ENCODE measurements at places on chromosomes 1 and 21.

DNA sequence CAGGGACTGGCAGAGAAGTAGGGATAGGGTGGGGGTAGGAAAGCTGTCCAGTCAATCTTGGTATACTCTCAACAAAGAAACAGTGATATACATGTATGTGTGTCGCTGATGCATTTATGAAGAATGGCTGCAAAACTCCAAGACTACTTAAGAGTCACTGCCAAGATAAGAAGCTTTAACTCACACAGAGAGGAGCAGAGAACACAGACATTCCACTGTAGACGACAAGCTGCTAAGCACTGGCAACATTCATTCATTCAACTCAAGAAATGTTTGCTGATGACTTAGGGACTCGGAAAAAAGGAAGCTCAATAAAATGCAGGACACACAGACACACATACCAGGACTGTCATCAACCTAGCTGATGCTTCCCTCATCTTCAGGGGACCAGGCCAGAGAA, 5.5 kb downstream of the CTNNBIP1 start:
- no peak for DNase-seq

DNA sequence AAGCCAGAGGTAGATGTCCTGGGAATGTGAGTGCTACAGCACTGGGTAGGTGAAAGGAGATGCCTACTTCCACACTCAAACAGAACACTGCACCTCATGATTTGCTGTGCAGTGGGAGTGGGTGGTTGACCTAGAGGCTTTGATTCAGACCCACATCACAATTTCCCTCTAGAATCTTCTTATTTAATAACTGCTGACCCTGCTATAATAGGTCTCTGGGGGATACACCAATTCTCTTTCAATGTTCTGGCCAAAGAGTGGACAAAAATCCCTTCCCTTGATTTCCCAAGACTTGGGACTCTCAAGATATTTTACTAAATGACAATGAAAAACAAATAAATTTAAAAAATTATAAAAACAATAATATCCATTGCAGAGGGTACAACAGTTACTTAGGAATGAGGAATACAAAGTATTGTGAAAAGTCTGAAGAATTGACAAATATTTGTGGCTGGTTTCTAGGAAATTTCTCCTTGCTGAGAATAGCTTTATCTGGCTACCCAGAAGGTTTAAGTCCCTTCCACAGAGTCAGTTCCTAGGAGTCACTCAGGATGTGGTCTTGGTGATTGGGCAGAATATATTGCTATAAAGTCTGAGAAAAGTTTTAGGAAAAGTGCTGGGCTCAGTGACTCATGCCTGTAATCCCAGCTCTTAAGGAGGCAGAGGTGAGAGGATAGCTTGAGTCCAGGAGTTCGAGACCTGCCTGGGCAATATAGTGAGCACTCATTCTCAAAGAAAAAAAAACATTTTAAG, 2.4 kb upstream of the FCGR2A start:
- DNase-seq: no peak

DNA sequence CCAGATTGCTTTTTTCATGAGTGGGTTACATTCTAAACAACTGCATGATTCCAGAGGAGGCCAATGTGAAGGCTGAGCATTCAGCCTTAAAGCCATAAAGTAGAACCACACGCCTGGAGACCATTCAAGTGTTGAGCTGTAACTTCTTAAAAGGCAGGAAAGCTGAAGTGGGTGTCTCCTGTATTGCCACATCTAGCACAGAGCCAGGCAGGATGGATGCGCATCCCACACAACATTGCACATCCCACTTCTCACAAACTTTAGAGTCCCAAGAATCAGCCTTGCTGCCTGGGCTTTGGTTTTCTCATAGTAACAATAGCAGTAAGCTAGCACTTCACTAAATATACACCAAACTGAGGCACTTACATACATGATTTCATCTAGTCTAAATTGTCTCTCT, 151.7 kb downstream of the DAB1 start:
- no peak for DNase-seq

DNA sequence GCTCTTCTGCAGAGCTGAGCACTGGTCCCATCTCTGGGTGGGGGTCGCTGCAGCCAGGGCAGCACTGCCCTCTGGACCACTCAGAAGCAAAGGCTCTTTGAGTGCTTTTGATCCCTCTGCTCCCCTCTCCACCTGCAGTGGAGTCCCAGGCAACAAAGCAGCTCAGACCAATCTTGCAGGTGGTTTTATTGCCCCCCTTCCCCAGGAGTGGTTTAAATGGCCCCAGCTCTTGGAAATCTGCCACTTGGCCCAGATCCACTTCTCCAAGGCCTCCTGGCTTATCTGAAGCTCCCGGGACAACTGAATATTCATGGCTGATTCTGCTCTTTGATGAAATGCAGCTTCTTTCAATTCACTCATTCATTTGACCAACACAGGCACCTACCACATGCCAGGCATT, 2.7 kb downstream of the STUM start:
- DNase-seq: no peak

DNA sequence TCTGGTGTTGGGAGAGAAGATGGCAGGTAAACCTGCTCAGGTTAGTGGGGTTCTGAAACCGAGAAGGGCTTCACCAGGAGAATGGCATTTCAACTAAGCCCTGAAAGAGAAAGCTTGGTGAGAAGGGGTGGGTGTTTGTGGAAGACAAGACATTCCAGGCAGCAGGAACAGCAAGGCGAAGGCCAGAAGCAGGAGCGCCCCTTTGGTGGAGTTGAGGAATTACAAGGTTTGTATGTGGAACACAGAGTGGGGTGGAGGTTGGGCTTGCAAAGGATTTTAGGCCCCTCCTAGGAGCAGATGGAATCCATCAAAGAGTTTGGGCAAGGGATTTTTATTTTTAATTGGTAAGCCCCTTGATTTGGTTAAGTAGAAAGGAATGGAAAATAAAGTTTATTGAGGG, 24.8 kb upstream of the ELOA start:
- no peak for DNase-seq

GRCh38 chr1:30315185-30315960, 408.0 kb downstream of the MATN1 start:
- DNase-seq: no peak

DNA sequence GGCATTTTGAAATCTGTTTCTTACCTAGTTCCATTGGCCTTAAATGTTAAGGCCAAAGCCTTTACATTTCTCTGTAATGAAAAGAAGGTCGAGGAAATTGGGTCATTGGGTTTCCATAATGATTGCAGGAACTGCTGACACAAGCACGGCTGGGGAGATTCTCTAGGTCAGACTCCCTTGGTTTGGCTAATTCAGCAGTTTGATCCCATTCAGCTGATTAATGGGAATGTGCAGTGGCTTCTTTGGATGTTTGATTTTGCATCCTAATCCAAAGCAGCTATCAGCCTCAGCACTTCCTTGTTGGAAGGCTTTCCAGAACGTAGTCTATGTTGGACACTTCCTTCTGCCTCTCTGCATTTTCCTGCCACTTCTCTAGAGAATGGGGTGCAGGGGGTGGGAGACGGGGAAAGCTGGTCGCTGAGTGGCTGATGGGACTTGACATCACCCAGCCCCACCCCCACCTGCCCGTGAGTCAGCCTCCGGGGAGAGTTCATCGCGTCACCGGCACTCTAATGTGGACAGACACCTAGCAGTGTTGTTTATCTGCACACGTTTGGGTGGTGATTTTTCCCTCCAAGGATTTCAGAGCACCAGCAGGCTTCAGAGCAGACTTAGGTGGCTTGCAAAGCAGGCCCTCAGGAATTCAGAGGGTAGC, 5.4 kb downstream of the PSEN2 start:
- DNase-seq: no peak

- DNase-seq: no peak
Measured at GRCh38 chr1:178518894-178519293, 6.0 kb downstream of the TEX35 start.

DNA sequence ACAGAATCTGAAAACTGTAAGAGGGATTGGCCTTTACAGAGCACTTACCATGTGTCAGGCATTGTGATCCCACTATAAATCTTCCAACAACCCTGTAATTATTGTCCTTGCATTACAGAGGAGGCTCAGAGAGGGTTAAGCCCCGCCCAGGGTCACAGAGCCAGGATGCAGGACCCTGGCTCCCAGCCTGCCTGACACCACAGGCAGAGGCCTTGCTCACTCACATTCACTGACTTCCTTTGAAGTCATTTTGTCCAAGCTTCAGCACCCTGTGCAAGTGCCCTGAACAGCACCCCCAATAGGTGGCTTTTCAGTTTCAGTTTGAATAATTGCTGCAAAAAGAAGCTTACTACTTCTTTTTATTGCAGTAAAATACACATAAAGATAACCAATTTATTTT, 256.8 kb upstream of the NFIA start:
- no peak for DNase-seq

DNA sequence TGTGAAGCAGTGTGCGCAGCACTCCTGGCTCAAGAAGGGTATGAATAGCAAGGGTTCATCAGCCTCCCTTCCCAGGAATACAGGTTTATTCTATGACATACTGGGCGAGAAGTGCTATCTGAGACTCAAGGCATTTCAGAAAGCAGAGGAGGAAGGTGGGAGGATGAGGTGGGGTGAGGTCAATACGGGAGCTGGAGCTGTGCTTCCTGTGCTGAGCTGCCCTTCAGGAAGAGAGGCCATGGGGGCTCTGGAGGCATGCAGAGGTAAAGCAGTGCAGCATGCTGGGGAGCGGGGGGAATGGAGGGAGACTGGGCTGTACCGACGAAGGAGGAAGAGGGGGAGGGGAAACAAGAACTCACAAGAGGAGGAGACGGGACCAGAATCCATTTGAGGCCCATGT, 717.6 kb downstream of the PTPRU start:
- DNase-seq: no peak

DNA sequence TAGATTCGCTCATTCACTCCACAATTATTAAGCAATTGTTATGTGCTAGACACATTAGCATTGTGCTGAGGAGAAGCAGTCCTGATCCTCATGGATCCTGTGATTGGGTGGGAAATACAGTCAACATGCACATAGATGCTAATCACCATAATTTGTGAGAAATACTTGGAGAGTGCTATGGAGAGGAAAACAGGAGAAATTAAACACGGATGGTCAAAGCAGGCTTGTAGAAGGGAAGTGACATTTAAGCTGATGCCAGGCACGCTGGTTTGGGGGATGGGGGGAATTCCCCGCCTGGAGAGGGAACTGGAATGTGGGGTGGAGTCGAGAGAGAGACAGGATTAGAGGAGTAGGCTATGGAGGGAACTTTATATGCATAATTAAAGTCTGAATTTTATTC, 52.2 kb upstream of the L1TD1 start:
- DNase-seq: no peak

DNA sequence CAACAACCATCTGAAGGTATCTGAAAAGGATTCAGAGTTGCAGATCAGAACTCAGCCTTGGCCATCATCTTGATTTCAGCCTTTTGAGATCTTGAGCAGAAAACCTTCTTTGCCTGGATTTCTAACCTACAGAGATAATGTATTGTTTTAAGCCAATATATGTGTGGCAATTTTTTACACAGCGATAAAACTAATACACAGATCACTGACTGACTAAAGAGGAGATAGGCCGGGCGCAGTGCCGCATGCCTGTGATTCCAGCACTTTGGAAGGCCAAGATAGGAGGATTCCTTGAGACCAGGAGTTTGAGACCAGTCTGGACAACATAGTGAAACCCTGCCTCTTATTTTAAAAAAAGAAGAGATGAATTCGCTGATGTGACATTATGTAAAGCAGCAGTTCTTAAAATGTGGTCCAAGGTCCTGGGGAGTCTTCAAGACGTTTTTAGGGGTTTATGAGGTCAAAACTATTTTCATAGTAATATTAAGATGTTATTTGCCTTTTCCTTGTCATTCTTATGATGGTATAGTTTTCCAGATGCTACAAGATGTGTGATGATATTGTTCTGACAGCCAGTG, 50.1 kb upstream of the CNN3 start:
- no peak for DNase-seq

DNA sequence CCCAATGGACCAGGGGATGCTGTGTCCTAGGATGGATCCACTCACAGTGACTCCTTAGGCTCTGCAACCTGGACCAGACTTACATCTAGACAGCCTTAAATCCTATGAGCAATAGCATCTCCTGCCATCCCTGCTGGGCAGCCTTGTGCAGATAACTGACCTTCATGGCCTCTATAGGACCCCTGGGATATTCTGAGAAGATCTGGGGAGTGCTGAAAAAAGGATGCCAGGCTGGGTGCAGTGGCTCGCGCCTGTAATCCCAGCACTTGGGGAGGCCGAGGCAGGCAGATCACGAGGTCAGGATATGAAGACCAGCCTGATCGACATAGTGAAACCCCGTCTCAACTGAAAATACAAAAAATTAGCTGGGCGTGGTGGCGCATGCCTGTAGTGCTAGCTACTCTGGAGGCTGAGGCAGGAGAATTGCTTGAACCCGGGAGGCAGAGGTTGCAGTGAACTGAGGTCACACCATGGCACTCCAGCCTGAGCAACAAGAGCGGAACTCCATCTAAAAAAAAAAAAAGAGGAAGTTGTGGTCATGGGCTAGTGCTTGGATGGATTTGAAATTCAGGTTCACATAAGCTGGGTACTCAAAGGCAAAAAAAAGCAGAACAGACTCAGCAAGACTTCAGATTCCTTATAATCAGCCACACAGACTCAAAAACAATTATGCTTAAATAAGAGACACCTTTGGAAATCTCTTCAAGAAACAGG, 10.9 kb upstream of the SH2D1B start:
- no peak for DNase-seq

GRCh38 chr1:112232848-112233247, 163.2 kb upstream of the CTTNBP2NL start:
- no peak for DNase-seq

DNA sequence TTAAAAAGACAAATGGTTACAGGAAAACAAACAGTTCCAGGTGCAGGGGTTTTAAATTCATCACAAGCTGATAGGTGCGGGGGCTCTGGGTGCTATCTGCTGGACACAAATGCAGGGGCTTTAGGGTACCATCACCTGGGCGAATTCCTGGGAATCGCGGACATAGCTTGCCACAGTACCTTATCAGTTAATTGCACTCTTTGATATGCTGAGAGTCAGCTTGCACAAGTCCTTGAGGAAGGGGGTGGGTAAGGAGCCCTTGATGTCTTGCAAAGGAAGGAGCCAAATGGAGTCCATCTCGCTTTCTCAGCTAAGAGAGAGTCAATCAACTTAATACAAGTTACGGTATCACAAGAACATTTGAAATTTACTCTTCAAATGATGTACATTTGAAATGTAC, 25.4 kb upstream of the TMEM54 start:
- no peak for DNase-seq

DNA sequence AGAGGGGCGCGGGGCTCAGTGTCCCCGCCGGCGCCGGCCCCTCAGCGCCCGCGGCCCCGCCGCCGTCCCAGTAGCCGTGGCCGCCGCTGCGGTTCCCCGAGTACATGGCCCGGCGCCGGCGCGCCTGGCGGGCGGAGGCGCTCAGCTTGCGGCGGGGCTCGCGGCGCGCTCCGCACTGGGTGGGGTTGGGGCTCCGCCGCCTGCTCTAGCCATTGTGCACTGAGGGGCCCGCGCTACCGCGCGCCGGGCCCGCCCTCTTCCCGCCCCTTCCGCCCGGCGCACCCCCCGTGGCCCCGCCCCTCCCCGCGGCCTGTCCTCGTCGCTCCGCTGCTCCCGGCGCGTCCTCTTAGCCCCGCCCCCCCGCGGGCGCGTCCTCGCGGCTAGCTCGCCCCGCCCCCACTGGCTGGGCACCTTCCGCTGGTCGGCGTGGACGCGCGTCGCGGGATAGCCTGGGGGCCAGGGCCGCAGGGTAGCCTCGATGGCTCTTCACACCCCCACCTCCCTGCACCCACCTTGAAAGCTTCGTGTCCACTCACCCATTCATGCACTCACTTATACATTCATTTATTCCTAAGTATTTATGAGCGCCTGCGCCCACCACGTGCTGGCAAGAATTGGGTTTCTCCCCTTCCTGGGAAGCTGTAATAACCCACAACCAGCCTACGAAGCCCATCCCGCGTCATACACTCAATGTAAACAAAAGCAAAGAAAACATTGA, at the start of the genes CHML and OPN3:
Gene CHML (minus strand): TSS at position 221 of the 718 bp plus-strand sequence. CDS start 4,603 bp downstream, outside the sequence.
Gene OPN3 (minus strand): TSS at position 221 of the 718 bp plus-strand sequence. CDS start 115 bp downstream, at position 106.
- DNase-seq: peak; percentile 72

GRCh38 chr1:18711536-18712251, 81.0 kb downstream of the PAX7 start:
- DNase-seq: no peak

Measured in fibroblast of skin of left biceps (primary cell).